ENCODE measurements at places on chromosomes 4 and X.
A peak's percentile ranks its signal among the peaks of the same experiment; 100 is the strongest.

DNA sequence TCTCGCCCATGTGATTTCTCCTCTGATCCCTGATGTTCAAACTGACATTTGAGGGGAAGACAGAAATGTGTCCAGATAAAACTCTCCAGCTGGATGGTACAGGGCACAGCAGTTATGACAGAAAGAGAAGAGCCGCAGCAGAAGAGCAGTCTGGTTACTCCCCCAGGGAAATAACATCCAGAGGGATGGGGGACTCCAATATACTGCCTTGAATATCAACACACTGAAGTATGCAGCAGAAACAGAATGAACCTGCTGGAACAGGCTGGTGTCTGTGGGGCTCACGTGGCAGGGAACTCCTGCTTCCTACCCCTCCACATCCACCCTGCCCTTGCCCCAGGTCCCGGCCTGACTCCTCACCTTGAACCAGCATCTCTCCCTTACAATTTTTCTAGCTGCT is 93.5 kb downstream of the MGST2 start:
- no peak for DNase-seq

- DNase-seq = peak; percentile 45
Measured at GRCh38 chrX:20527558-20528011, 260.9 kb upstream of the RPS6KA3 start.

DNA sequence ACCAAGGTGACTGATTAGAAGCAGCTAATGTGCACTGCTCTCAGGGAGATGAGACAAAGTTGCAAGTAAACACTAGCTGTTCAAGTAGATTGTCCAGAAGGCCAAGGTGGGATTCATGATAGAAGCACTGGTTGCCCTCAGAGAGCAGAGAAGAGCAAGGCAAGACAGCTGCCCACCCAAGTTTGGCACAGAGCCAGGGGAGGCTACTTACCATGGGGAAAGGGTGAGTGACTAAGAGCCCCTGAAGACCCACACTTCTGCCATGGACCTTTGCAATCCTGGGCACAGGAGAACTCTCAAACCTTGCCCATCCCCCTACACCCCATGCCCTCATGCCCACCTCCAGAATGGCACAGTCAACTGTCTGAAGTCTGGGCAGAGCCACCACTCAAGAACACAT is 68.3 kb downstream of the SPIN4 start:
- no peak for DNase-seq

- peak; percentile 14 for DNase-seq
Measured at GRCh38 chr4:182885022-182885737, 32.0 kb downstream of the DCTD start.

DNA sequence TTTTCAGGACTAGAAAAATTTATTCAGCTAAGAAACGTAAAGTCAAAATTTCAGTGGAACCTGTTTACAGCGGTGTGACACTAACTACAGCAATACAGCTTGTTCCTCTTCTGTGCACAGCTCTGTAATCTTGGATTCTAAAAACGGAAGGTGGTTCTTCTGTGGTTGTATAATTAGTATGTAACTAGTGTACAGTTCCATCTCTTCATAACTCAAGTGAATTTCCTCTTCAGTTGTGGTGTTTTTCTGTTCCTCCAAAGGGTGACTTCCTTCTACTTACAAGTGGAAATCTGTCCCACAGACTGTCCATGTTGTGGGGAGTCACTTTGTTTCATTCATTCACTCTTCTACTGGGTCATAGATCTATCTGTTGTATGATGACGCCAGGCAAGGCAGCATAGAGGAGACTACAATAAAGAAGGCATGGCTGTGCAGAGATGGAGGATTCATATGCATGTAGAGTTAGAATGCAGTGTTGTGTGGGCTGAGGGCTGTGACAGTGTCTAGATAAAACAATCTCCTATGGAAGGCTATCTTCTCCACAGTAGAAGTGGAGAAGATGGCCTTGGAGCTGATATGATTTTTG is 5.4 kb downstream of the DAPP1 start:
- no peak for DNase-seq

GRCh38 chr4:40843696-40844095 is 93.9 kb downstream of the NSUN7 start:
- DNase-seq = no peak

DNA sequence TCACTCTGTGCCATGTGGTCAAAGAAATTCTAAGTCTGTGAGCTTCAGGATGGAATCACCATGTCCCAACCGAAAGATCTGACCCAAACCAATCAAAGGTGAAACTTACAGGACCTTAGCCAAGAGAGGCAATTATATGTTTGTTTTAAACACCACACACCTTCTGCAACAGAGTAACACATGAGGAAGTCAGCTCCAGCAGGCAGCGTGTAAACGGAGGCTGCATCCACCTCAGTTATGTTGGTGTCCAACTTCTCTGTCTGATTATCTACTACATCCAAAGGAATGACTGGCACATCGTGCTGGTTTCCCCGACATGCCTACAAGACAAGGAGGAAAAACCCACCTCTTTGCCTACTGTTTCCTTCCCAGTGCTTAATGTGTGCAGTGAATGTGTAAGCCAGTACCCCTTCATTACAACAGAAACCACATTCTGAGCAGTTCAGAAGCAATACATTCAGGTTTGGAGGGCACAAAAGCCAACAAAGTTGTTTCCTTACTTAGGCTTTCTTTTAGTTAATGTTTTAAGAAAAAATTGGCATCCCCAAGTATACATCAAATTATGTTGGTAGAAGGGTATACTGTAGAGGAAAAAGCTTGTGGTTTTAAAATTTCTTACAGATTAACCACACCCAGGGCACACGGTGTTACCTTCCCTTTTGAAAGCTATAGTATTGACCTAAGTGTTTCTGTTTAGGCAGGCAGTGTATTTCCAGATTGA is 12.4 kb downstream of the CASP6 start:
- DNase-seq = no peak

- no peak for DNase-seq
Measured at GRCh38 chr4:106953036-106953705, 82.9 kb downstream of the DKK2 start.

GRCh38 chr4:144579411-144580030 is 66.4 kb upstream of the HHIP start:
- DNase-seq = peak; percentile 83

DNA sequence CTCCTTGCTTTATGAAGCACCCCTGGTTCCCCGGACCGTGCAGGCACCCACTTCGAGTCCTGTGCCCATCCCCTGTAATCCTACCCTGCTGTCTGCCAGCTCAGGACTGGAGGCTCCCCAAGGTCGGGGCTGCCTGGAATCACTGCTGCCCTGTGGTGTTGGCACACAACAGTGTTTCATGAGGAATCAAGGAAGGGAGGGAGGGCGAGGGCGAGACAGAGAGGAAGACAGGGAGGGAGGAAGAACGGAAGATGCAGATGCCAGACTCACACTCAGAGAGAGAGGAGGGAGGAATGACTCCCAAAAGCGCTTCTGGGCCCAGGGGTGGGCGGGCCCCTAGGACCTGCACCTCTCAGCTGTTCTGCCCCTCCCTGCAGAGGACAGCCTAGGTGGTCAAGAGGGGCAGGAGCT is 42.9 kb upstream of the ADRA2C start:
- DNase-seq = no peak

- DNase-seq = no peak
Measured at GRCh38 chrX:153927672-153927921, 1.5 kb upstream of the ARHGAP4 start.

DNA sequence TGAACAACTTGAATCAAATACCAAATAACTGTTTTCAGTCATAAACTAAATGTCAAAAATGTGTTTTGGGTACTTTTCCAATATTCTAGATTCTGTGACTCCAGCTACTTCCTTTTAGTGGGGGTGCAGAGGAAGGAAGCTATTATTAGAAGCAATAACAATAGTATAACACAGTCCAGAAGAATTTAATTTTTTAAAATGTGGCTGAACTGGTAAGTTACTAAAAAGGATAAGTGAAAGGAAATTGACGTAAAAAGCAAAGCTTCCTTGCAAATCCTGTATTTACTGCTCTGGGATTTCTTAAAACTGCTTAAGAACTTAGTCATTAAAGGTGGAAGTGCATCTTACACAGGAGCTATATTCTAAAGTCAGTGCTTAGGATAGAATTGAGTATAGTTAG is 53.2 kb downstream of the MOSPD2 start:
- no peak for DNase-seq

- DNase-seq = peak; percentile 44
Measured at GRCh38 chrX:14777525-14777924, 95.3 kb downstream of the FANCB start.
